ENCODE measurements at places on chromosomes 7 and 10.

- DNase-seq = no peak
Measured at GRCh38 chr7:98810153-98810802, 59.5 kb downstream of the TMEM130 start.

GRCh38 chr7:74452748-74453321 lies 871 bp upstream of the GTF2IRD1 start:
- no peak for DNase-seq

- no peak for DNase-seq
Measured at GRCh38 chr10:69359148-69359547, 57.6 kb downstream of the TACR2 start.

DNA sequence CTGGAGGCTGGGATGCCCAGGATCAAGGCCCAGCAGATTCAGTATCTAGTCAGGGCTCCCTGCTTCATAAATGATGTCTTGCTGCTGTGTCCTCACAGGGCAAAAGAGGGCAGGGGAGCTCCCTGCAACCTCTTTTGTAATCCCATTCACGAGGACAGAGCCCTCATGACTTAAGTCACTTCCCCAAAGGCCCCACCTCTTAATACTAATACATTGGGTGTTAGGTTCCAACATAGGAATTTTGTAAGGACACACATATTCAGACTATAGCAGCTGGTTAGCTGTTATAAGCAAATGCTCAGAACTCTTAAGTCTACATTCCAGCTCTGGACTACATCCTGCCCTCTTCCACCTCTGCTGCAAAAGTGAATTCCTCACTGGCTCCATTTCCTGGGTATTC lies 63.0 kb downstream of the VOPP1 start:
- no peak for DNase-seq

DNA sequence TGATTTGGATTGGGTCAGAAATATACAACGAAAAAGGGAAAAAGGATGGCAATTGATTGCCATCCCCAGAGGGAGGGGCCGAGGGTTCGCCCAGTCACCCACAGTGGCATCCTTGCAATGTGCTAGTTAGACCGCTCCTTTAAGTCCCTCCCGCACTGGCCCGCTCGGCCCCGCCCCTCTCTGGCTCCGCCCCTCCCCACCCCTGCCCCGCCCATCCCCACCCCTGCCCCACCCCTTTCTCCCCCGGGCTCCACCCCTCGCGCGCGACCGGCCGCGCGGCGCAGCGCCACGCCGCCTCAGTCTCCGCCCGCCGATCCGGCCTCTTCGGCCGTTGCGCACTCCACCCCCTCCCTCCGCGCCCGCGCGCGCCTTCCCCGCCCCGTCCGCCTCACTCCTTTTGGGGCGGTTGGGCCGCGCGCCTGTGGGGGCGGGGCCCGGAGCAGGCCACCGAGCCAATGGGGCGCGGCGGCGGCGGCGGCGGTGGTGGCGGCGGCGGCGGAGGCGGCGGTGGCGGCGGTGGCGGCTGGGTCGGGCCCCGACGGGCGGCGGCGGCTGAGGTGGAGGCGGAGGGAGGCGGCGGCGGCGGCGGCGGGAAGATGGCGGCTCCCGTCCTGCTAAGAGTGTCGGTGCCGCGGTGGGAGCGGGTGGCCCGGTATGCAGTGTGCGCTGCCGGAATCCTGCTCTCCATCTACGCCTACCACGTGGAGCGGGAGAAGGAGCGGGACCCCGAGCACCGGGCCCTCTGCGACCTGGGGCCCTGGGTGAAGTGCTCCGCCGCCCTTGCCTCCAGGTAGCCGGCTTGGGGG lies at the start of gene VKORC1L1:
VKORC1L1 (plus strand) TSS at position 299 of the 806 bp plus-strand sequence; CDS start at position 597, 298 bp downstream.
- peak; percentile 51 for DNase-seq

GRCh38 chr7:96116173-96116572 lies 205.7 kb downstream of the SLC25A13 start:
- DNase-seq = no peak

DNA sequence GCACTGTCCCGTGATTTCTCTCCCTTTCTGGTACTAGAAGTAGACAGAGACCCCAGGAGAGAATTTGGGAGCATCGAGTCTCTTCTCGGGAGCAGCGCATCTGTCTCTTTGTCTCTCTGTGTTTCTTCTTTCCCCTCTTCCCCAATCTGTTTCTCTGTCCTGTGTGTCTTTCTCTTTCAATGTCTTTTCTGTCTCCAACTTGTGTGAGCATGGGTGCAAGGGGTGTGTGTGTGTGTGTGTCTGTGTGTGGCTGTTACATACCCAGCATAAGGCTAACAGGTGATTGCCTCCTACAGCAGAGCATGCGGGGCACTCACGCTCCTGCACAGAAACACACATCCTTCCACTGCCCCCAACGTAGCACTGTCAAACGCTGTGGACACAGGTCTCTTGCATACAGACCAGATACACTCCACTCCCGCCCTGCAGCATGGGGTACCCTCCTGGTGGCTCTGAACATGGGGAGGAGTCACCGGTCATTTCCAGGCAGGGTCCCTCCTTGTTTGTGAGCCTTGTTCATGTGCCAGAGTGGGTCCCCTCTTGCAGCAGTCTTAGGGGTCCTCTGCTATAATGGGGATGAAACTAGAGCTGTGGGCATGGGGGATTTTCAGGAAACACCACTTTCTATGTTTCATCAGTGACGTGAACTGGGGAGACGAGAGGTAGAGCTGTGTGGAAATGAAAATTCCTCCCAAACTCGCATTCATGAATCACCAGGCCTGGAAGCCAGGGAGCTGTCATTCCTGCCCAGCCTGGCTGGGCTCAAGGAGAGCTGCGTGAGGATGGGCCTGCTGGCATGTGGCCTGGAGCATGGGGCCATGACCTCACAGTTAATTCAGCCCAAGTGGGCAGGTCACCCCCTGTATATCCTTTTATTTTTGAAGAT lies 980 bp downstream of the ADAMTS14 start:
- DNase-seq = no peak

- no peak for DNase-seq
Measured at GRCh38 chr7:52486267-52486666, 549.2 kb upstream of the POM121L12 start.

- DNase-seq = no peak
Measured at GRCh38 chr10:21496343-21497176, 28.9 kb downstream of the SKIDA1 start.

GRCh38 chr10:49512121-49512809 lies 26.7 kb downstream of the ERCC6 start:
- no peak for DNase-seq

- no peak for DNase-seq
Measured at GRCh38 chr10:37754538-37755323, 102.7 kb downstream of the ZNF248 start.

DNA sequence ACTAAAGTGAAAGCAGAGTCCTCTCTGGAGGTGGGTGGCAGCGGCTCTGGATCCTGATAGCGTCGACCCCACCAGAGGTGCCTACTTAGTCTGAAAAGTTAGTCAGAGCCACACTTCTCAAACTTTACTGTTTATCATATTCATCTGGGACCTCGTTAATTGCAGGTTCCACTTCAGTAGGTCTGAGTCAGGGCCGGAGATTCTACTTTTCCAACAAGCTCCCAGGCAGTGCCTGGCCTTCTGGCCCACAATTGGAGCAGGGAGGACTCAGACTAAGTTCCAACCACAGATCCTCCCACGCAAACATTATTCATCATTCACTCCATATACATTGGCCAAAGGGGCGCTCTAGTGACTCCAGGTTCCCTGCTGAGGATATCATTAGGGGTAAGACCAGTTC lies 78.1 kb downstream of the VSTM4 start:
- no peak for DNase-seq

GRCh38 chr7:45998506-45998905 lies 77.4 kb upstream of the IGFBP3 start:
- DNase-seq = no peak

DNA sequence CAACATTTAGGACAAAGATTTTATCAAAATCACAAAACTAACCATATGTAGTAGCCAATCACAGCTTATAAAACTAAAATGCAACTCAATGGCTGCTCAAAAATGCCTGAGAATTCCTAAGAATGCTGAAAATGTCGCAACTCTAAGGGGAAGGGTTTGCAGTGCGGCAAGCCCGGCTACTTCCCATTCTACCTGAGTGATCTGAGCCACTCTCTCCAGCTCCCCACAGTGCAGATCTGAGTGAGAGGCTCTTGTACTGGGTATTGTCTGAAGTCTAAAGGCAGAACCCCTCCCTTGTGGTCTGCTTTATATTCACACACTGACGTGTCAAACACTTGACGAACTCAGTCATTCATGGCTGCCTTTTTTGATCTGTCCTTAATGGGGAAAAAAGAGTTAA lies 28.9 kb downstream of the RAB11FIP2 start:
- no peak for DNase-seq

DNA sequence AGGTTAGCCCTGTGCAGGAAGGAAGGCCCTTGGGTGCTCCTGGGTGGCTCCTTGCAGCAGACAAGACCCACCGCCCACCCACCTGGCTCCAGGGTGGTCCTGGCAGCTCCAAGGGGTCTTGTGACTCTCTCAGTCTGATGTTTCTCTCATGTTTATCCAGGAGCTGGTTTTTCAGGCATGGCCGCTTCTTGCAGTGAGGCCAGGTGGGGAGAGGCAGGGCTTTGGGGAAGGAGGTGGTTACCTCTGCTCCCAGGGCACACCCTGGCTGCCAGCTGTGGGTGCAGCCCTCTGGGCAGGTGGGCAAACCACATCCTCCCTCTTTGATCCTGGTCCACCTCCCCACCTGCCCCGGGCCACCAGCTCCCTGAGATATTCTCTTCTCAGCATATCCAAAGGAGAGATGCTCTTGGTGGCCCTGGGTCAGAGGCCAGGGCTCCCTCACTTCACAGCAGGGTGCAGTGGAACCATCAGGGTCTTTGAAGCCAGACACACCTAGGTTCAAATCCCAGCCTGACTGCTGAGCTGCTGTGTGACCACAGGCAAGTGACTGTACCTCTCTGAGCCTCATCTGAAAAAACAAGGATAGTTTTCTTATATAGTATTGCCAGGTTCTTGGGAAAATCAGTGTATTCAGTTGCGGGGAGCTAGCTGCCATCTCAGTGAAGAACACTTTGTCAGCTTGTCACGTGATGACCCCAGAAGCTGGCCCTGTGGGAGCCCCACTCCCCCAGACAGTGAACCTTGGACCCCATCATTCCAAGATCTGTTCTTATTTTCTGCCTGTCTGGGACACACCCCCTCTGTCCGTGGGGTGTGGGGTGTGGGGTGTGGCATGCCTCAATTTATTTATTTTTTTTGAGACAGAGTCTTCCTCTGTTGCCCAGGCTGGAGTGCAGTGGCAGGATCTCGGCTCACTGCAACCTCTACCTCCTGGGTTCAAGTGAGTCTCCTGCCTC lies 11.5 kb downstream of the GTF2IRD1 start:
- DNase-seq = no peak

GRCh38 chr7:55212176-55212575 lies 153.0 kb upstream of the LANCL2 start:
- no peak for DNase-seq

DNA sequence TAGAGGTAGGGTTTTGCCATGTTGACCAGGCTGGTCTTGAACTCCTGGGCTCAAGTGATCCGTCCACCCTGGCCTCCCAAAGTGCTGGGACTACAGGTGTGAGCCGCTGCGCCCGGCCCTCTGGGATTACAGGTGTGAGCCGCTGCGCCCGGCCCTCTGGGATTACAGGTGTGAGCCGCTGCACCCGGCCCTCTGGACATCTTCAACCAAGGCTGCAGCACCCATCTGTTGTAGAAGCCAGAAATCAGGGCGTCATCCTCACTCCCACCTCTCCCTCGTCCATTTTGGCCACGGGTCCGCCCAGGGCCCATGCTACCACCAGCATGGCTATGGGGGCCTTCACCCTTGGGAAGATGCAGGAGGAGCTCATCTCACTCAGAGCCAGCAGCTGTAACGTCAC lies 38.5 kb upstream of the EBF3 start:
- DNase-seq = no peak

GRCh38 chr10:91634246-91634645 lies 1.4 kb upstream of the PPP1R3C start:
- DNase-seq = no peak
